ELR (cell line): ENCODE measurements at places on chromosomes 4 and X.

- no peak for DNase-seq
Observed at GRCh38 chrX:10875995-10876394, 235.1 kb upstream of the HCCS start.

GRCh38 chr4:96525898-96526297, 686.0 kb downstream of the PDHA2 start:
- DNase-seq = no peak

- no peak for DNase-seq
Observed at GRCh38 chrX:19443869-19444526, 71.3 kb downstream of the MAP3K15 start.

- no peak for DNase-seq
Observed at GRCh38 chrX:13755254-13755653, 20.7 kb downstream of the OFD1 start.

DNA sequence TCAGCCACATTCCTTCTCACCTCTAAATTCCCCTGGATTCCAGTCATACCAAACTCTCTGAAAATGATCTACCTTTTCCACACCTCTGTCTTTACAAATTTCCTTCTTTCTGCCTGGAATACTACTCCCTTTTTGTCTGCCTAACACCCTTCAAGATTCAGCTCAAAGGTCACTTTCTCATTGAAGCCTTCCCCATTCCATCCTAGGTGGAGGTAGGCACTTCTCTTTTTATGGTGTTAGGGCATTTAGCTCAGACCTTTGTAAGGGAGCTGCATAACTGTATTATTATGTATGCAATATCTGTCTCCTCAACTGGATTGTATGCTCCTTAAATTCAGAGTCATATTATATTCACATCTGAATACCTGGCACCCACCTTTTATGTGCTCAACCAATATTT, 137.7 kb downstream of the RCHY1 start:
- DNase-seq = no peak

- DNase-seq = no peak
Observed at GRCh38 chrX:73562458-73562857, 539 bp upstream of the CHIC1 start.

DNA sequence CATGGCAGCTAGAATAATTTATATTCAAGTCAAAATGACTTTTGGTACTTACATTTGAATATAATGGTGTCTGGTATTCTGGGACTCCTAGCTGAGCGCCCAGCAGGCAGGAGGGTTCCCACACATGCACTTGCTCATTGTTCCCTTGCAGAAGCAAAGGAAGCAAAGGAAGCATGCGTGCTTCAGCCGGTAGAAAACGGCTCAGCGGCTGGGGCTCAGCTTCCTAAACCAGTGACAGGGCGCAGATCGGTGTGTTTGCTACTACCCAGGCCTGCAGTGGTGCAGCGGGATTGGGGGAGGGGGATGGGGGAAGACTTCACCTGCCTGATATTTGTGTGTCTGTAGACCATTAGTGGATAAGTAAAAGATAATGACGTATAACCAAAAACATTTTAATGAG, 978.3 kb upstream of the TENM3 start:
- DNase-seq = no peak

DNA sequence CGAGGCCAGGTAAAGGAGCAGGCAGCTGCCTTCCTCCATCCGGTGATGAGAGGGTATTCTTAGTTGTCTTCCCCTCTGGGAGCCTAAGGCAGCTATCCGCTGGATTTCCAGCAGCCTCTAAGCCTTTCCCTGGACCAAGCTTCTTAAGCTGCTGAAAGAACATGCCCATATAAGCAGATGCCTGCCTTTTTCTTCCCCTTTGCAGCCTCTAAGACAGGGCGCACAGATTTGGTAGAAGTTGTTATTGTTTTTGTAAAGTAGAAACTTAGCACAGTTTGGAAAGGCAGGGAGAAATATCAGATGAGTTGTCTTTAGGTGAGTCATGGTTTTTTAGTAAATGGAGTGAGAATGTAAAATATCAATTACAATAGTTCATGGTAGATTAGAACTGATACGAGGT, 210.8 kb downstream of the ARHGAP10 start:
- peak; percentile 6 for DNase-seq

GRCh38 chr4:113674733-113675132, 86.8 kb downstream of the CAMK2D start:
- DNase-seq = no peak

DNA sequence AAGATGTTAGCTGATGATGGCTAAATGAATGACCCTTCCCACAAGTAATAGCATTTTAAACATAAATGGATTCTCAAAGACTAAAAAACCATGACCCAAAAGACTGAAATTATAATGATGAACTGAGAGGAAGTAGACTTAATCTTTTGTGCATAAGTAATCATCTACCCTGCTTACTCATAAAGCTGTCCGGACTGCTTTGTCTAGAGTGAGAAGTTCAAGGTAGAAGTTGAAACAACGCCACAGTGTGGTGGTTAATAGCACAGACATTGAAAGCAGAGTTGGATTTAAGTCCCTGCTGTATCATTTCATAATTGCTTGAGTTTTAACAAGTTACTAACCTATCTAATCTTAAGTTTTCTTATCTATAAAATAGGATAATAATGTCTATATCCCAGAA, 346.6 kb downstream of the CENPC start:
- DNase-seq = peak; percentile 51

DNA sequence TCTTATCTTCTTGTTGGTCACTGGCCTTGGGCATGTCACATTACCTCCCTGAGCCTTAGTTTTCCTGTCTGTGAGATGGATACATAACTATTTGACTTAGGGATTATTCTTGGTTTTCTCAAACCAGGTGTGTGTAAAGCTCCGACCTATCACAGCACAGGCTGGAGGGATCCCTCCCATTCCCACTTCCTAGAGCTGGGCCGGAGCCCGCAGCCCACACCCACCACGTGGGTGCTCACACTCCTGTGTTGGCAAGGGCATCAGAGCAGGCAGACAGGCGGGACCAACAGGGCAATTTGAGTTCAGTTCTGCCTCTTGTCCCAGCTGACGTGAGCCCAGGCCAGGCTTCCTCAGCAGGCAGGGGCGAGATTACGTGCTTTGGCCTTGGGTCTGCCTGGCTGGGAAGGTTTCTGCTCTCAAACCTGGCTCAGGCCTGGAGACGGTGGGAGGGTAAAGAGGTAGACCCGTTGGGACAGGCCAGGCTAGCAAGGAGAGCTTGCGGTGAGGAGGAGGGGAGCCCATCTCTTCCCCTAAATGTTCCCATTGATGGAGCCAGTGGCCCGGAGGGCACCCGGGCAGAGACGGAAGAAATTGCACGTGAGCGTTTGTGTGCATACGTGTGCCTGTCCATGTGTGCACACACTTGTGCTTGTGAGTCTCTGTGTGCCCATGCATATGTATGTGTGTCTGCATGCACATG, 734 bp upstream of the SH3TC1 start:
- DNase-seq = no peak

DNA sequence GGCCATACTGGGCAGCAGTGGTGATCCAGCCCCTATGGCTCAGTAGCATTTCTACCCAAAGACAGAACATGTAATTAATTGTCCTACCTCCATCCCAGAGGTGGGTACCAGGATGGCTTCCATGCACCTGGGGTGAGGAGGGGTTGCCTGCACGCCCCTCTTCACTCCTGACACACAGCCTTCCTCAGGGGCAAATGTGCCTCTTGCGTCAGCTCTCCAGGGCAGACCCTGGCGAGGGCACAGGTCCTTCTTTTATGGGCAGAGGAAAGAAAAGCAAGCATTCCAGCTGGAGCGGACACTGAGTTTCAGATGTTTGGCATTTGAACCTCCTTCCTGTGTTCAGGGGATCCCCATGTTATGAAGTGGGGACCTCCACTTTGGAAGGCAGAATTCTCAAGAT, 95.6 kb downstream of the PHKA2 start:
- DNase-seq = no peak

DNA sequence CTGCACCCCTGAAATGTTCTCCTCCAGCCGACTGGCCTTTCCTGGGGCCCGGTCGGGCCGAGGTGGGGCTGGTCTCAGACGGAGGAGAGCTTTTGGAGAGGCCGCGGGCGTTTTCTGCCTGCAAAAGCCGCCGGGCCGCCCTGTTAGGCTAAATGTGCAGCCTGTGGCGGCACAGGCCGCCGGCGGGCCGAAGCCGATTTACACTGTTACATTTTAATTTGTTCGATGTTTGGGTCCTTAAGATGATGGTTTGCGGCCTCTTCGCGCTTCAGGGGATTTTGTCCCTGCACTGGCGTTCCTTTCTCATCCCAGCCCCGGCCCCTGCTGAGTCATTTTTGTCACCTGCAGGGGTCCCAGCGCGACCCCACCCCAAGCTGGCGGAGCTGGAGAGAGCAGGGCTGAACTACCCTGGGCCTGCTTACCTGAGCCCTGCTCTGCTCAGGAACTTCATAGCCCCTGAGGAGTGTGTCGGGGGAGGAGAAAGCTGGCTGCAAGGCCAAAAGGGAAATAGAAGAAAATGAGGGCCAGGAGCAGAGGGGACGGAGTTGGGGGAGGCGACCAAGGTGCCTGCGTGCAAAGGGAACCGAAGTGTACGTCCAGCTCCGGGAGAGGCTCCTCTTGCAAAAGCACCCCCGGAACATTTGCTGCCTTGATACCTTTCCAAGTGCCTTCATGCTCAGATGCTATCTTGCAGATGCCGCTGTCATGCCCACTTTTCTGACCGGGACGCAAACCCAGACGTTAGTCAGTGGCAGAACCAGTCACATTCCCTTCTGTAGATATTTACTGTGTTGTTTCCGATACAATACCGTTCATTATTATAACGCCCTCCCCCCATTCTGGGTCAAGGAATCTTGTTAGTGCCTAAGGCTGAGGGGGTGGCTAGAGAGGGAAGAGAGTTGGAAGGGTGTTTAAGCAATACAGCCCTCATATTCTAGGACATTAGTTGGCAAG, 977 bp upstream of the RBBP7 start:
- DNase-seq = peak; percentile 3

DNA sequence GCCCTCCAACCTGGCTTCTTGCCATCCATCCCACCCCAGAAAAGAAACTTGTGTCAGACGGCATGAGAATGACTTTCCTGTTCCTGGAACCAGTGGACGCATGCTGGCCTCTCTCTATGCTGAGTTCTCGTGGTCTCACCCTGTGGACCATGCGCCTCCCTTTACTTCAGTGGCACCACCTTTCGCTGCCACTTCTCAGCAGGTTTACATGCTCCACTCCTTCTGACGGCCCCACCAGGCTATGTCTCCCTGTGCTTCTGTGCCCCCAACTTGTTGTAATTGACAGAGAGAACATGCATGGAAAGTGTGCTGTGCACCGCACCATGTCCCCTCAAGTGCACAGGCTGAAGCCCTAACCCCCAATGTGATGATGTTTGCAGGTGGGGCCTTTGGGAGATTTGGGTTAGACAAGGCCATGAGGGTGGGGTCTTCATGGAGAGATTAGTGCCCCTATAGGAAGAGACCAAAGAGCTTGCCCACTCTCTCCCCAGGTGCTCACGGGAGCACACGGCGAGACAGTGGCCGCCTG, 3.1 kb upstream of the PPP2R2C start:
- no peak for DNase-seq

- no peak for DNase-seq
Observed at GRCh38 chr4:62510228-62510627, 1310.1 kb downstream of the ADGRL3 start.

GRCh38 chrX:37349221-37350033, at the start of gene PRRG1:
Gene PRRG1 (plus strand): TSS chrX:37349364. CDS start chrX:37406250, 56,886 bp downstream.
- DNase-seq = peak; percentile 84

DNA sequence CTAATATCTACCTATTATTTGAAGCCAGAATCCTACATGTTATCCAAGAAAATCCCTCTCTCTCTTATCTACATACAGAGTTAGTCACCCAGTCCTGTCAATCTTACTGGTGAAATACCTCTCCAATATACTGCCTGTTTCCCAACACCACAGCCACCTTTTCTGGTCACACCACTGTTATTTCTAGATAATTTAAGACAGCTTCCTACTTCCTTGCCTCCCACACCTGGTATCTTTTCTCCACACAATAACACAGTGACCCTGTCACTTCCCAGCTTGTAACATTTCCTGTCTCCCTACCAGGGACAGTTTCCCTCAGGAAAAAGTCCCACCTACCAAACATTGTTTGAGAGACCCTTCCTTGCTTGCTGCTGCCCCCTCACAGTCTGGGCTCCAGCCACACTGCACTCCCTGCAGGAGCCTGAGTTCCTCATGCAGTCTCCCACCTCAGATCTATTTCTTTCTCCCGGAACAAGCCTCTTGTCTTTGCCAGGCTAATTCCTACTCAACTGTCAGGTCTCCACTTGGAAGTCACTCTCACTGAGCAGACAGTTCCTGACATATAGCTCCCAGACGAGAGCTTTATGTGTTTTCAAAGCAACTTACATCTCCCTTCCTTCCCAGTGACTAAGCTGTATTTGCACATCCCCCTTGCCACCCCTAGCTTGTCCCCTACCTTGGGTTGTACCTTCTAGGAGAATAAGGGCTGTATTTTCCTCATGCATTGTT, 73.6 kb upstream of the QRFPR start:
- DNase-seq = no peak

DNA sequence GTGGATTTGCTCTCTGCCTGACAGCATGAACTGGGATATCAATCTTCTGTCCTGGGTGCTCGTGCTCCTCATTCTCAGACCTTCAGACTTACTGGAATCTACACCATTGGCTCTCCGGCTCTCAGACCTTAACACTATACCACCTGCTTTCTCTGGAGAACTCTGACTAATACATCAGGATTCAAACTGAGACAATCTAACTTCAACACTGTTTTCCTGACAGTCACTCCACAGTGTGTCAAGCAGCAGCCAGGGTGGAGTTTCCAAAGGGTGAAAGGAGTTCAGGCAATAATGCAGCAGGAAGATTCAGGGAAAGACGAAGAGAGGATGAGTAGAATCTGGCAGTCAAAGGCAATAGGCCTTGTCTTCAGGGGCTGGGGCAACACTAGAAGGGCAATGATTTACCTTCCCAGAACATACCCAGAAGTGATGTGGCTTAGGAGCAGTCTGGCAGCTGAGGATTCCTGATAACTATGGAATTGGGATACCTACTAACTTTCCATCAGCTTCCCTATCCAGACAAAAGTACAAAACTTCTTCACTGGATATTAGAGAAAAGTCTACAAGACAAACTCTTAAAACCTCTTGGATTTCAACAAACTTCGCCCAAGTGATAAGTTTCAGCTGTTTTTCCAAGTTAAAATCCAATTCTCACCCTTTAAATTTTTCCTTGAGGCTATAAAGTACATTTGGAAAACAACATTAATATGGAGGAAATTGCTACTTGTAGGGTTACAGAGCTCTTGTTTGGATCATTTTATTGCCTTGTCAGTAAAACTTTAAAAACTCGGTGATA, 58.4 kb upstream of the SLIT2 start:
- peak; percentile 59 for DNase-seq

- no peak for DNase-seq
Observed at GRCh38 chr4:147737623-147738022, 5.7 kb downstream of the ARHGAP10 start.

- DNase-seq = no peak
Observed at GRCh38 chr4:179634862-179635261, 2192.6 kb upstream of the AGA start.

DNA sequence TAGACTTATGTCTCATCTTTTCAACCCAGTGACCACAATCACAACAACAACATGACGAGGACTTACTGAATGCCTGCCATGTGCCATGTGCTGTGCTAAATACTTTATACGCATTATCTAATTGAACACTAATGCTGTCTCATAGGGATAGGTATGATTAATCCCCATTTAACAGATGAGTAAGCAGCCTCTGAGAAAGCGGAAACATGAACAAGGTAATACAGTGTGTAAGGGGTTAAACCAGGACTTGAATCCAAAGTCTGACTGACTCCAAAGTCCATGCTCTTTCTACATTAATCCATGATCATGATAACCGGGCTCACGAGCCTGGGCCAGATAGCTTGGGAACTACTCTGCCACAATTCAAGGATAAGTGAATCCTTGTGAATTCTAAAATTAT, 105.3 kb upstream of the MBNL3 start:
- peak; percentile 0 for DNase-seq
